HT-29 (cell line): ENCODE measurements at places on chromosomes 1 and 21. TPM values are rescaled to one million over a fixed set of nuclear protein-coding genes. Genes with fewer than 3 reads are reported as not detected.

DNA sequence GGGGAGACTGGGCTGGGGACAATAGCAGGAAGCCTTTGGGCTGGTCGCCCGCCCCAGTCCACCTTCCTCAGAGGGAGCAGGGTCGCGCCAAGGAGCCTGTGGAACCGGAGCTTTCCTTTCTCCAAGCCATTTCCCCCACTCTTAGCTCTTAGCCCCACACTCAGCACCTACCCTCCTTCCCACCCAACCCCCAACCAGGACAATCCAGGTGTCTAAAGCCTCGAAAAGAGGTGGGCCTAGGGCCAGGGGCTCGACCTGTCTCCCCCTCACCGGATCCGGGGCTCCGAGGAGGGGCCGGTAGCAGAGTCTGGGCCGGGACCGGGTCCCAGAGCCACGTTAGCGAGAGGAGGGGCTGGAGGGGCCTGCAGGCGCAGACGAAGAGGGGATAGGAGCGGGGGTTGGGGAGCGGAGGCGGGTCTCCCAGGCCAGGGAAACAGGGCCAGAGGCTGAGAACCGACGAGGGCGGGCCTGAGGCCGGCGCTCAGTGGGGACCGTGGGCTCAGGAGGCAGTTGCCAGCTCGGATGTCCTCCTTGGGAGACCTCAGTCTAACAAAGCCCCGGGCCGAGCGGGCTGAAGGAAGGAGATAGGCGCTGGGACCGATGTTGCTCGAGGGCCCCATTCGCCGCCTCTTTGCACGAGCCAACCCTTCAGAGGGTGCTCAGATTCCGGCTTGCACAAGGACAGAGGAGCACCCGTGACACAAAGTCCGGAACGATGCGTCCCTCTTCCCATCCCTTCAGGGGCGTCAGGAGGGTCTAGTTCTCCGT lies 943 bp downstream of the SEMA6C start:
- no peak for DNase-seq

The KRTAP19-3 gene
- total RNA-seq: not detected in 2 replicates

- no peak for DNase-seq
Measured at GRCh38 chr1:51255331-51255730, 19.3 kb downstream of the RNF11 start.

DNA sequence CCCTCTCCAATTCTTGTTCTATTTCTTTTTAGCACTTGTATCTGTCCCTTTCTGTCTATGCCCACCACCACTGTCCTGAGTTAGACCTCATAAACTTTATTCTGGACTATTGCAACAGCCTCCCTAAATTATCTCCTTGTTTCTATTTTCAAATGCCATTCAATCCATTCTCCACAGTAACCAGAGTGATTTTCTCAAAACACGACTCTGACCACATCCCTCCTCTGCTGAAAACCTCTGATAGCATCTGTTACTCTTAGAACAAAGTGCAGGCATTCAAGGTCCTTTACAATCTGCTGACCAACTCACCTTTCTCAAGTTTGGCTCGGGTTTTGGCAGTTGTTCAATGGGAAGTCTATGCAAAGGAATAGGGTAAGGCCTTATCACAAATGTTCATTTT lies 22.8 kb upstream of the GPX7 start:
- no peak for DNase-seq

DNA sequence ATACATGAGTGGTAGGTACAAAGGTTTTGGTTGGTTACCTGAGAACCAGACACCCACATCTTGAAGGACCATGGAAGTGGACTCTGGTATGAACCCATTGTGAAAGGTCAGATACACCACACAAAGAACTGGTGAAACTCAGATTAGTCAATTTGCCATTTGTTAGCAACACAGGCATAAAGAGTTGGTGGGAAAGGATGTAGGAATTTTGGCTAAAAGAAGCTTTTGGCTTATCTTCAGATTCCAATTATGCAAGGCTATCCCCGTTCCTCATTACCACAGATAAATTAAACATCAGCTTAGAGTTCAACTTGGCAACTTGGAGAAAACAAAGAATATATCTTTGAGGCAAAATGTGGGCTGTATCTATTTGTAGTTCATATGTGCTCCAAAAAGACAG lies 87.0 kb upstream of the IRF2BP2 start:
- DNase-seq: no peak

The USH2A gene
- total RNA-seq: not detected in 2 replicates

GRCh38 chr1:202627841-202628565 lies 82.3 kb downstream of the SYT2 start:
- DNase-seq: no peak

DNA sequence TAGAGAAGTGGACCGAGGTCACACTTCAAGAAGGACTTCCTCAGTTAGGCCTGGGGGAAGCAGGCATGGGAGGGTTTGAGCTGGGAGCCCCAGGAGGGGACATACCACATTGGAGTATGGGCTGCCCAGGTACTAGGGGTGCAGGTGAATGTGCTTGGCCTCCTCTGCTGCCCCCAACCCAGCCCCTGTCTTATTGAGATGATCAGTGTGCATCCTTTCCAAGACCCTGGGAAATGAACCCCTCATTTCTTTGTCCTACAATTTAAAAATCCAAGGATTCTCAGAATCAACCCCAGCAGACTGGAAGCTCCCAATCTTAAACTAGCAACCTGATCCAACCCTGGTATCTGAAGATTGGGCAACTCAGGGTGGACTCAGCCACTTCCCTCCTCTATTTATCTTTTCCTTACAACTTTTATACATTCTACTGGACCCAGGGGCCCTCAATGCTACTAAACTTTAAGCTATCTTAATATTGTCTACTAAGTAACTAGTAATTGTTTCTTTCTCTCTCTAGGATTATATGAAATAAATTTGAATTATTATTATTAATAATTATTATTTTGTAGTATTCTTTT lies 9.1 kb downstream of the MEX3A start:
- no peak for DNase-seq

GRCh38 chr1:44019466-44019948 lies 11.8 kb downstream of the SLC6A9 start:
- DNase-seq: no peak

DNA sequence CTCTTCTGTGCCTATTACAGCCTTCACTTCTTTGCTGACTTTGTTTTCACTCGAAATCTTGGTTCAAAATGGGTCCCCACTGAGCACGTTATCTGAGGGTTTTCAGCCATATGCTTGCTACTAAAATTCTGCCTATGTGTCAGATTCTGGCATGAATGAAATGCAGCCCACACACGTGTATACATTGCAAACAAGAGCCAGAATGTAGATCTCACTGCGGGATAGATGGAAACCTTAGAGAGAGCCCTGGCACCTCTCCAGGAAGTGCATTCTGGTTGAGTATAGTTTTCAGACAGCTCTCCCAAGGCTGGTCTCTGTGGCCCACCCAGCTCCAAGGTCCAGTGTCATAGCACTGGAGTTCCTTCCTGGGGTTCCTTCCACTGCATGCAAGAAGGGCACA lies 234.7 kb upstream of the GJB5 start:
- no peak for DNase-seq

DNA sequence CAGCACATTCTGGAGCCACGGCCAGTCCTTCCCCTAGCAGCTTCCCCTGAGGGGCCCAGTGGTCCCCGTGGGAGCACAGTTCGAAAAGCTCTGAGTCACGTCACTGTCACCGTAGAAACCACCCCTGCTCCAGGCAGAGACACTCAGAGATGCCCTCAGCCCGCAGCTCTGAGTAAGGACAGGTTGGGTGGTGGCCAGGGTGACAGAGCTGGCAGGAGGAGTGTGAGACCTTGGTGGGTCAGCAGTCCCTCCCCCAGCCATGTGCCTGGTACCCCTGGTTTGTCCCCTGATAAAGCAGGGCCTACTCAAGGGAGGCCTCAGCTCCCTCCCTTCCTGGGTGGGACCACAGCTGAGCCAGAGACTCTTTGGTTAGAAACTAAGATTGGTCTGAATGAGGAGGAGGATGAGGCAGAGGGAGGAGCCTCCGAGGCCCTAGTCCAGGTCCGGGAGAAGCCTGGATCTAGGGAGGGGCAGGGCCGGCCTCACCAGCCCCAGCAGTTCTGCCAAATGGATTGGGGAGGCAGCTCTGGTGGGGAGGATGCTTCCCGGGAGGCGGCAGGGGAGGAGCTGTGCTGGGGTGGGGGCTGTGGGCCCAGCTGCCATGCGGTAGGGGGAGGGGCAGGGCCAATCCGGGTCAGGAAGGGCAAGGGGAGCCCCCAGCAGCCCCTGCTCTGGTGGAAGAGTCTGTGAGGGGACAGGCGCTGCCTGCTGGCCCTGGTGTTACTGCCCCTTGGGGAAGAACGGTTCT lies 55.2 kb downstream of the SLC9A1 start:
- no peak for DNase-seq
